ENCODE measurements at places on chromosomes 16 and 17.
A peak's percentile ranks its signal among the peaks of the same experiment; 100 is the strongest.

- no peak for DNase-seq
Observed at GRCh38 chr17:76446449-76447231, 6.3 kb downstream of the UBE2O start.

GRCh38 chr17:43750153-43750552, 8.4 kb downstream of the SOST start:
- DNase-seq: no peak

DNA sequence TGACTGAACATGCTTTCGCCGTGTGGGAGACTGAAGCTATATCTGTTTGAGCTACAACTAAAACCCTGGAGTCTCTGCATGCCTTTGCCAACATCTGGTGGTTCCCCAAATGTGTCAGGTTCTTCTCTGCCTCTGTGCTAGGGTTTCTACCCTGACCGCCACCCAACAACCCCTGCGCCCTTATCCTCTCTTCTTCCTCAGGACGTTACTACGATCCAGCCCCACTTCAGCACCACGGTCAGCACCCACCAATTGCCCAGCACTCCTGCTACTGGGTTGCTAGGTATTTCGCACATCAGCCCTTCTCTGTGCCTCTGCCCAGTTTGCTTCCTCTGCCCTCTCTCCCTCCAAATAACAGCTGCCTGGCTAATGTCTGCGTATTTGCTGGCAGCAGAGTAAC, 106.3 kb upstream of the HSBP1 start:
- DNase-seq: no peak

DNA sequence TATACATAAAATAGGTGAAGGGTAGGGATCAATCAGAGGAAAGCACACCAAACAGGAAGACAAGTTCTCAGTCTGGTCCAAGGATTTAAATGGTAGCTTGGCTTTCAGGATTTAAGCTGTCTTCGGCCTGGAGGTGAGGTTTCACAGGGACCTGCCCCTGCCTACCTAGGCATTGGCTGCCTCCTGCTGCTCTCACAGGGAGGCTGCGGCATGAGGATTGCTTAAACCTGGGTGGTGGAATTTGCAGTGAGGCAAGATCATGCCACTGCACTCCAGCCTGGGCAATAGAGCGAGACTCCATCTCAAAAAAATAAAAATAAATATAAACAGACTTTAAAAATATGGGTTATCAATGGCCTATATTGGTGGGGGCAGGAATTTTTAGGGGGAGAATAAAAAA, 114.5 kb downstream of the GAS7 start:
- DNase-seq: no peak

GRCh38 chr16:5928476-5929065, 831.0 kb upstream of the EEF2KMT start:
- DNase-seq: no peak

- no peak for DNase-seq
Observed at GRCh38 chr16:69286941-69287713, 24.0 kb upstream of the VPS4A start.

DNA sequence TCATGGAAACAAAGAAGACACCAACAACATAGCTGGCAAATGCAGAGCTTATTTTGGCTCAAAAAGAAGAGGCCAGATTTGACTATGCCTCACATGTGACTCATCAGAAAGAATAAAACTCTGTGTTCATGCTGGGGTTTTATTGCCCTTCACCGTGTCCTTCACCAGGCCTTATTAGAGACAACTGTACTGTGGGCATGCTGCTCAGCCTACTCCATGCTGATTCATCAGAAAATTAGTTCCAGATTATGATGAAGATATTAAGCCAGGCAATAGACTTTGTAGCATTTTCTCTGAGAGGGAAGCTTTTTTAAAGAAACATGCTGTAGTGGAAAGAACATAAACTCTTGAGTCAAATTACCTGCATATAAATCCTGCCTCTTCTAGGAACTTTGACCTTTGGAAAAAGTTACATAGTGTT, 89.8 kb downstream of the CYB561 start:
- DNase-seq: no peak

DNA sequence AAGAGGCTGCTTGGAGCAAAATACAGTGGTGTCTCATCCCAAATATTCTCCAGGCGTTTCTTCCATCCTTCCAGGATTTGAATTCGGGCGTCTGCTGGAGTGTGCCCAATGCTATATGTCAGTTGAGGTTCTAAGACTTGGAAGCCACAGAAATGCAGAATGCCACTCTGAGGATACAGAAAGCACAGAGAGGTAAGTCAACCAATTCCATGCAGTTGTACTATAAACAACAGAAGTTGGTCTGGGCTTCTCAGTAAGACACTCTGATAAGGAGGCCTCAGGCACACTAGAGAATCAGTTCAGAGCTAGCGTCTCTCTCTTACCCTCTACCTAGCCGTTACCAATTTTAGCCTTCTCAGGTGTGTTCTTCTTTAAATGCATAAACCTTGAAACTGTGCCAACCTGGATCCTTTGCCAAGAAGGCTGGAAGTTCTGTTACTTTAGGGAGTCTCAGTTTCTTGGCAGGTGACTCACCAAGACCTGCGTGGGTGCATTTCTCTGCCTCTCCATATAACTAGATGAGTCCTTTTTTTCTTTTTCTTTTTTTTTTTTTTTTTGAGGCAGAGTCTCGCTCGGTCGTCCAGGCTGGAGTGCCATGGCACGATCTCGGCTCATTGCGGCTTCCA, 15.1 kb downstream of the NQO1 start:
- DNase-seq: peak; percentile 68

DNA sequence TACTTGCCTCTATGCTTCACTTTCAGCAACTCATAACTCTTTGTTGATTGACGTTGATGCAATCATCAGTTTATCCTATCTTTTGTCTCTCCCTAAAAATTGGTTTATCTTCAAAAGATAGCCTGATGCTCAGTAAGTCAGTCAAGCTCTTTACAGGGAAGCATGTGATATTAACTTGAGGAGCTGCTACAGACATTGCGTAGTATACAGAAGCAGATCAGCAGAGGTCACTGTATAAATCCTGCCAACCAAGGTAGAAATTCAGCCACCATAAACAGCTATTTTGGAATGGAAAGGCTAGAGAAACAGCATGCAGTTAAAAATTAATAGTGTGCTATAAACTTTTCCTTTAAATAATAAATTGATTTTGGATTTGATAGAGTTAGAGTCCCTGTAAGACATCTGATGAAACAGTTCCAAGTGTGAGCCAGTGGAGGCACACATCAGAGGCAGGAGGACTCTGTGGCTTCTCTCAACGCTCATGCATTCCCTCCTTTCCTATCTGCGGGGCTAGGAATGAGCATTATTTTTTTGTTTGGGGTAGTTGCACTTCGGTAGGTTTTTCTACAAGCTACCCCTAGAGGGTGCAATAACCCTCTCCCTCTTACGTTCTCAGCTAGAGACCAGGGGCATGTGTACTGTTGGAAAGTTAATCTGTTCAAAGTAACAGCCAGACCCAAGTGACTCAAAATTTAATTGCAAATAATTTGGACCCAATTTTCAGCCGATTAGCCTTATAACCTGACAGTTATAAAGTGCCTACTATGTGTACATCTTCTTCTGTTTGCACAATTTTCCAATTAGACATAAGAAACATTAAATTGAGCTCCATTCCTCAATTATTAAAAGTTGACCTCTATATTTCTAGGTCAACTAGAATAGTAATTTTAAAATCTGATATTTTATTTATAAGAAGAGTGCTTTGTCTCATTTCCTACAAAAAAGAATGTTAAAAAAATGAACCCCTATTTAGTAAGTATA, 647.7 kb upstream of the SOX9 start:
- no peak for DNase-seq

GRCh38 chr17:30476726-30477082, 504 bp upstream of the GOSR1 start:
- no peak for DNase-seq

DNA sequence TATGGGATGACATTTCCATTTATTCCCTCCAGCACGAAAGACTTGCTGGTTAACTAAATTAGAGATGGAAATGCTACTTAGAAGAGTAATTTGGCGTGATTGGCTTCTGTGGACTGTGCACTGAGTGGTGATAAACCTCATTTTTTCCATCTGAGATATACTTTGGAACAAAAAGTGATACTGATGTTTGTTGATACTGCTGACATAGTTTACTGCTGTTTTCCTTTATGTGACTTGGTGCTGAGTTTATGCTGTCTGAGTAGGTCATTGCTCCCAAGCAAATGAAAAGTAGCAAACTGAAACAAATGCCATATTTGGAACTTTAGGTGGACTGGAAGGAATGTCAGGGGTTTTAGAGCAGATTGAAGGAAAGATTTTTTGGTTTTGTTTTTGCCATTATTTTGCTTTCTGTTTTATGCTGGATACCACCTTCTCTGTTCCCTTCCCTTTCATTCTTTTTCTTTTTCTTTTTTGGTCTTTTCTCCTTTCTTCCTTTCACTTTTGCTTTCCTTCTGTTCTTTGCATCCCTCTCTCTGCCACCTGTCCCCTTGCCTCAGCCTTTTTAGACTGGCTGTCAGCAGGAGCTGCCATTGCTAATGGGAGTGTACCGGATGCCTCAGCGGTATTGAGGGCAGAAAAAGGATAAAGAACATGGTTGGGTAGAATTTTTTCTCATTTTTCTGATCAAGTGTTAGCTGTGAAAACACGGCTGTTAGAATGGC, 41.8 kb downstream of the NUP93 start:
- DNase-seq: no peak

- no peak for DNase-seq
Observed at GRCh38 chr17:65902155-65902554, 289.8 kb downstream of the CEP112 start.

DNA sequence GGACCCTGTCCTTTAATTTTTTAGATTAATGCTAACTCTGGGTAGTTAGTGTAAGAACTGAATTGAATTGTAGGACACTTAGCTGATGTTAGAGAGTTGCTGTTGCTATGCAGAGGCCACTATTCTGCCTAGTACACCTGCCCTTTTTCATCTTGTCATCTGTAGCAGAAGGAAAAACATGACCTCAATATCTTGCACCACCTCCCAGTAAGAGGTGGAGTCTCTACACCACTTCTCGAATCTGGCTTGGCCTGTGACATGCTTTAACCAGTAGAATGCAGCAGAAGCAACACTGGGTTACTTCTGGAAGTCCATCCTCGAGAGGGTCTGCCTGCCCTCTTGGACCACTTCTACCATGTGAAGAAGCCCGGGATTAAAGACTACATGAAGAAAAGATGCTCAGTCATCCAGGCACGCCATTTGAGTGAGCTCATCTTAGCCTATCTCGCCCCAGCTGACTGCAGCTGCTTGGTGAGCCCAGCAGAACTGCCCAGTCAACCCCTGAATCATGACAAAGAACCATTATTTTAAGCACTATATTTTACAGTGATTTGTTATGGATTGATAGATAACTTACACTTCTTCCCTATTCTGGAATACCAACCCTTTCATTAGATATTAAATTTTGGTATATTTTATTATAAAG, 153.5 kb downstream of the MYO1D start:
- DNase-seq: no peak

DNA sequence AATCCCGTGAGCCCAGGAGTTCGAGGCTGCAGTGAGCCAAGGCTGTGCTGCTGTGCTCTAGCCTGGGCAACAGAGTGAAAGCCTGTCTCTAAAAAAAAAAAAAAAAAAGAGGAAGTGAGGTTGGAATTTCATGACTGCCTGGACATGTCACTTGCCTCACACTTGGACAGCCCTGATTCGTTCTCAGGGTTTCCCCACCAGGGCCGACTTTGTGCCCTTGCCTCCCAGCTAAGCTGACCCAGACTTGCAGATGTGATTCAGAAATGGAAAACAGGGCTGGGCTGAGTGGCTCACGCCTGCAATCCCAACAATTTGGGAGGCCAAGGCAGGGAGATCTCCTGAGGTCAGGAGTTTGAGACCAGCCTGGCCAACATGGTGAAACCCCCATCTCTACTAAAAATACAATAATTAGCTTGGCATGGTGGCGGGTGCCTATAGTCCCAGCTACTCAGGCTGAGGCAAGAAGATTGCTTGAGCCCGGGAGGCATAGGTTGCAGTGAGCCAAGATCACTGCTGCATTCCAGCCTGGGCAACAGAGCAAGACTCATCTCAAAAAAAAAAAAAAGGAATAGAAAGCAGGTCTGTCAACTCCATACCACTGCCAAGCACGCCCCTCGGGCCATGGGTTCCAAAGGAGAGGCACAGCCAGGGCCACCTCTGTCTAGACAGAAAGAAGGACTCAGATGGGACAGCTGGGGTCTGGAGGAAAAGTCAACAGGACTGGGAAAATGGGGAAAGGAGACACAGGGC, 46.9 kb downstream of the SOCS1 start:
- DNase-seq: no peak

DNA sequence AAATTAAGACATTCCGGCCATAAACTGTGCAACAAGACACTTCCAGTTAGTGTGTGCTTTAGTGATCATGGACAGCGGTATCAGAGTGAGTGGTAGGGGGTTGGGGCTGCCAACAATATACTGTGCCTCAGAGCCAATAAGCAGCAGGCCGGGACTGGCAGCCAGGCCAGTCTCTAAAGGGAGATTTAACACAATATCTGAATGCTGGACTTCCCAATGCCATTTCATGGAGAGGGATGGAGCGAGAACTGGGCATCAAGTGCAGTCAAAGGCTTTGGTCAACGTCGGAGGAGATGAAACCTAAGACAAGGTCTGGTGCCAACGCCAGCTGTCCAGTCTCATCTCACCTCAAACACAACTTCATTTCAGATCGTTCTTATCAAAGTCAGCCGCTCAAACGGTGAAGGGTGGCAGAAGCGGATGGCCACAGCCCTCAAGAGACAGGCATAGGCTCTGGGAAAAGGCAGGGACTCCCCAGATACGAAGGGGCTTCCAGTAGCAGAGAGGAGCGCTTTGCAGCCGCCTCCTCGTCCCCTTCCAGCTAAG, 935 bp downstream of the USP32 start:
- DNase-seq: peak; percentile 92
